K562 (cell line): ENCODE measurements at places on chromosomes 6 and 20.

GRCh38 chr6:7920425-7920824, 9.8 kb upstream of the TXNDC5 start:
- DNase-seq = no peak

- DNase-seq = no peak
These were observed 4.2 kb upstream of the UBE2J1 start for GRCh38 chr6:89356642-89357170.

GRCh38 chr6:53426667-53427270, 78.0 kb upstream of the ELOVL5 start:
- no peak for DNase-seq

DNA sequence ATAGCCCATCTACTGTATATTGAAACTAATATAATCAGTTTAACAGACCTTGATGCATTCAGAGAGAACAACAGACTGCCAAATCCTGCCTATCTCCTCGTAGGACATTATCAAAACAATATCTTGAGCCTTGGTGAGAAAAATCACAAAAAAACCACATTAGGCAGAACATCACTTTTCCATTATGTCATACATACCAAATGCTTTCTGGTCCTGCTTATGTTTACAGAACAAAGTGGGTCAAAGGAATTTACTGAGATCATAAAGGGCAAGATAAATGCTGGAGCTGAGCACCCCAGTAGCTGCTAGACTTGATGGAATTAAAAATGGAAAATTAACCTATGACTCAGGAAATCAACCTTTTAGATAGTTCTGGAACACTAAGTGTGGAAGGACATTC, 195.3 kb upstream of the KCNK16 start:
- no peak for DNase-seq

DNA sequence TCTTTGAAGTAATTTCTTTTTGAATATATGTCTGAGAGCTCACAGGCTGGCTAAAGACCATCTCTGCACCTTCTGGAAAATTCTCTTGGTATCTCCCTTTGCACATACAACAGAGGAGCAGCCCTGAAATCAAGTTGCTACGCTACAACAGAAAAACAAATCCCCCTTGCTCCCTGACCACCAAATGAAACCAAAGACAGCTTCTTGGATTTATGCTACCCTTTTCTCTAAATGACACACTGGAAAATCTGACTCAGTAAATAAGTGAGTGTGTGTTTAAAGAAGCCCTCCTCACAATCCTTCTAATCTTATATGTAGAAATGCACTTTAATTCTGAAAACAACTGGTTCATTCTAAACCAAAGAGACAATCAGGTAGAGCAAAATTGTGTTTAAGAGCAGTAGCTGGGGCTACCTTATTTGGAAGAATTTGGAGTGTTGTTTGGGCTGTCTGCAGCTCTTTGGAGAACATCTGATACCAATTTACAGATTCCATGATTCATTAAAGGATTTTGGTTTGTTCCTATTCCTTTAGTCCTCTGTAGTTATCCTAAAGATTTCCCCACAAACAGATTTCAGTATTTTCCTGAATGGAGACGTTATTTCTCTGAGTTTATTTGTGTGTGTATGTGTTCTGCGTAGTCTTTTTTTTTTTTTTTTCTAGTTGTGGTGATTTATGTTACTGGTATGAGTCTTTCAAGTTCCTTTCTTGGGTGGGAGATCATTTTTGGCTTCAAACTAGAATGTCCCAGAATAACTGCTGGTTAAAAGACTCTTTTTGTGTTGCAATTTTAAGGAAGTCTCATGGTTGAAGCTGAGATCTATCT, 36.4 kb upstream of the UTRN start:
- no peak for DNase-seq
